ENCODE measurements at places on chromosomes 11 and 22.
A peak's percentile ranks its signal among the peaks of the same experiment; 100 is the strongest.

- DNase-seq = no peak
Observed at GRCh38 chr22:46578251-46578823, 40.9 kb upstream of the CELSR1 start.

DNA sequence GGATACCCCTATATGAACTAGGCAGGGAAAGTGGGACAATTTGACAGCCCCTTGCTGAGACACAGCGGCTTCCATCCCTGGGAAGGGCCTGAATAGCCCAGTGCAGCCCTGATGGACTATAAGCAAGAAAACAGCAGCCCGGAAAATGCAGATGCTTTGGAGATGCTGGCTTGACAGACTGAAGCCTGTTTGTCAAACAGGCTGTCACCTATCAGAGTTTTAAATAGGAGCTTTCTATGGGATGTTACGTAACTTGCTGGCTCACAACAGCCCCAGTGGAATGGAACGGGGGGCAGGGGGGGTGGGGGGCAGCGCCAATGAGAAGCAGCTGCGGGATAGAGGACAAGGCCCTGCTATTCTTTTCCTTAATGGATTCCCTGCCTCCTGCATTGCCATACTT, 91.9 kb upstream of the NTM start:
- no peak for DNase-seq

GRCh38 chr11:69694781-69695180, 9.0 kb downstream of the FGF19 start:
- DNase-seq = no peak

- no peak for DNase-seq
Observed at GRCh38 chr11:121274332-121274991, 18.1 kb upstream of the SC5D start.

DNA sequence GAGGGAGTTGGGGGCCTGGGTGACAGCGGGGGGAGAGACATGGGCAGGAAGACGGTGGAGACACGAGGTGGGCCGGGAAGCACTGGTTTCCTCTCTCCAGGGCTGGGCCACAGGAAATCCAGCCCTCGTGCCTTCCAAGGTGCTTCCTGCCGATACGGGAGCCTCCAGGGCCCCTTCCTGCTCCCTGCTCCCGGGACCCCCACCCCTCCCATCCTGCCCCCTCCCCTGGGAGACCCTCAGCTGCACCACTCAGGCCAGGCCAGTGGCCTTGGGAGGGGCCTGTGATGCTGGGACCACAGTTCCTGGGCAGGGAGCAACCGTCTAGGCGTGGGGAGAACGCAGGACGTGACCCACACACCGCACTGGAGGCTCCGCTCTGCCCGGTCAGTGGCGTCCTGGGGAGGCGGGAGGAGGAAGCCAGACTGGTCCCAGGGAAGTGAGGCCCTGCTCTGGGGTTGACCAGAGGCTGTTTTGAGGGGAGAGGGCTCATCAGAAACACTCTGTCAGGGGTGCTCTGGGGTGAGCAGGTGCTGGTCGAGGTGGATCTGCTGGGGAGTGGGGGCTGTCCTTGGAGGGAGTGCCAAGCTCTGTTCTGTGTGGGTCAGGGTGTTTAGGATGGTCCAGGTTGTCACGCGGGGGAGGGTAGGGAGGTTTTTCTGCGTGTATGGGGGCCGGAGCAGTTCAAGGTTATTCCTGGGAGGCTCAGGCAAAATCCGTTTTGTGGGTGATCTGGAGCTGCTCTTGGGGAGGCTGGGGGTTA, at the start of gene SHANK3:
TSS of gene SHANK3 (plus strand) at position 353 of the 760 bp plus-strand sequence.
- no peak for DNase-seq

- no peak for DNase-seq
Observed at GRCh38 chr11:111729831-111730311, 36.3 kb downstream of the PPP2R1B start.

GRCh38 chr11:38814670-38815069, 2216.6 kb upstream of the RAG2 start:
- no peak for DNase-seq

- peak; percentile 52 for DNase-seq
Observed at GRCh38 chr11:12331239-12331874, 46.0 kb upstream of the PARVA start.

- DNase-seq = peak; percentile 2
Observed at GRCh38 chr11:102940714-102941588, 14.6 kb downstream of the MMP13 start.

DNA sequence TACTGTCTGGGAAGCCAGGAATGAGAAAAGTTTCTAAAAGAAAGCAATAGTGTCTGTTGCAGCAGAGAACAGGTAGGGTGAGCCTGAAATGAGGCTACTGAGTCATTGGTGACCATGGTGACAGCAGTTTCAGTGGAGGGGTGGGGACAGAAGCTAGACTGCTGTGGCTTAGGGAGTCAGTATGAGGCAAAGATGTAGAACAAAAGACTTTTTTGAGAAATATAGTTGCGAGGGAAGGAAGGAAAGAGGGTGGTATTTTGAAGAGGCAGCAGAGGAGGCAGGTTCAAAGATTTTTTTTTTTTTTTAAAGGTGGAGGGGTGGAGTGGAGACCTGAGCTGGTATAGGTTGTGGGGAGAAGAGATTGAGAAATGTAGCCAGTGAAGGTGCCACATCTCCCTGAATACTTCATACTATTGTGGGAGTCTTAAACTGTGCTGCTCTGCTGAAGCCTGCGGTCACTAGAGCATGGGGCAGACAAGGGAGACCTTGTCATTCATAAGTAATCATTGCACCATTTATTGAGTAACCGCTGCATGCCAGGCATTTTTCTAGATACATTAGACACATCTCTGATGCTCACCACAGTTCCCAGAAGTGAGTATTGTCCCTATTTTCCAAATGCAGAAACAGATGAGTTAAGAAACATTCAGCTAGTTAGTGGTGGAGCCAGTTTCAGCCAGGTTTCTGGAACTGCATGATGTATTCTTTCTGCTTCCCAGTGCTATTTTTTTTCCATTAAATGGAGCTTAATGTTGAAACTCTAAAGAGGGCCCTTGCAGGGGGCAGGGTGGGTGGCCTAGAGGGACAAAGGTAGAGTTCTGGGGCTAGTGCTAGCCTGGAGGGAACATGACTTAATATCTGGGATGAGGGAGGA, 49.9 kb downstream of the STIM1 start:
- DNase-seq = peak; percentile 49

DNA sequence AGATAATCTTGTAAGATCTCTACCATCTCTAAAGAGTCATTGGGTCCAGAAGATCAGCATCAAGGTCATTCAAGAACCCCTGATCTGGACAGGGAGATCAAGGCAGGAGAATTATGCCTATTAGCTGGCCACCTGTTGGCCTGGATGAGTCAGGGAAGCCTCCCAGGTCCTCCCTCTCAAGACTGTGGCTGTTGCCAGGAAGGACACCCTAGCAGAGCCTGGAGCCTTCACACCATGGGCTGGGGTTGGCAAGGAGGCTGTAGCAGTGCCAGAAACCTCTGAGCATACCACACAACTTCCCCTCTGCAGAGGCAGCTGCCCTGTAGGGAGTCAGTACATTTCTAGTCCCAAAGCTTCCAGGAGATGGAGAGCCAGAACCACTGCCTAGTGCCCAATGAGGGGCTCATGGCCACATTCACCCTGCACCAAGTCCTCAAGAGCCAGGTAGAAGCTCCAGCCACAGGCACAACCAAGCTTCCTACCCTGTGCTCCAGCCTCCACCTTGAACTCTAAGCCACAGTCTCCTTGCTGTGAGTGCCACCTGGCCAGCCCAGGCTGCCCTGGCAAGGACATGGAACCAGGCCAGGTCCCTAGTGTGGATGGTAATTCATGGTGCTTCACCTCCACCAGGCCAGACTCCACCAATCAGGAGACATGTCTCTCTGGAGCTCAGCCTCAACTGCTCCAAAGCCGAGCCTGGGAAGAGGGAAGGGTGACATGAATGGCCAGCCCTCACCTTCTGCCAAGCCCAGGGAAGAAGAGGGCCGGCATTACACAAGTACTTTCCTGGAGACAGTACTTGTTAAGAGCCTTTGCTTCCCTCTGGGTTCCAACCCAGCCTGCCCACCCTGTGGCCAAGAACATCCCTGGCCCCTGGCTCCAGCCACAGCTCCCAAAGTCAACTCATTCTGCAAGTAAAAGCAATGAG, 124.3 kb downstream of the BUD13 start:
- no peak for DNase-seq

- DNase-seq = no peak
Observed at GRCh38 chr11:70079691-70080090, 1.6 kb downstream of the ANO1 start.

GRCh38 chr11:133339495-133340140, 192.7 kb downstream of the OPCML start:
- no peak for DNase-seq

GRCh38 chr11:111624608-111625007, 22.4 kb downstream of the SIK2 start:
- no peak for DNase-seq

DNA sequence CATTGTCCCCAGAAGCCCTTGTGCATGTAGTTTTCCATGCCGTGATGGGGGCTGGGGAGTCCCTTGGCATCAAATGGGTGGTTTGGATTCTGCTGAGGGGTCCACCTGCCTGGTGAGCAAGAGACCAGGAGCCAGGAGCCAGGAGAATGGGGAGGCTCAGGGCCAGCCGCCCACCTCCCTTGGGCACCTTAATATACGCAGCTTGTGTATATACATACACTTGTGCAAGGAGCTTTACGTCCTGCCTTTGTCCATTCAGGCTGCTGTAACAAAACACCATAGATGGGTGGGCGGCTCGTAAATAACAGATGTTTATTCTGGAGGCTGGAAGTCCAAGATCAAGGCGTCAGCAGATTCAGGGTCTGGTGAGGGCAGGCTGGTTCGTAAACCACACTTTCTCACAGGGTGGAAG, 62.5 kb downstream of the SMIM38 start:
- no peak for DNase-seq
